ENCODE measurements at places on chromosomes 13 and 19. TPM values are rescaled to one million over a fixed set of nuclear protein-coding genes. Genes with fewer than 3 reads are reported as not detected.

- DNase-seq = no peak
These were observed 6.0 kb downstream of the RDH8 start for GRCh38 chr19:10019246-10019645.

GRCh38 chr13:46160471-46161066 is 21.4 kb downstream of the LCP1 start:
- DNase-seq = no peak

DNA sequence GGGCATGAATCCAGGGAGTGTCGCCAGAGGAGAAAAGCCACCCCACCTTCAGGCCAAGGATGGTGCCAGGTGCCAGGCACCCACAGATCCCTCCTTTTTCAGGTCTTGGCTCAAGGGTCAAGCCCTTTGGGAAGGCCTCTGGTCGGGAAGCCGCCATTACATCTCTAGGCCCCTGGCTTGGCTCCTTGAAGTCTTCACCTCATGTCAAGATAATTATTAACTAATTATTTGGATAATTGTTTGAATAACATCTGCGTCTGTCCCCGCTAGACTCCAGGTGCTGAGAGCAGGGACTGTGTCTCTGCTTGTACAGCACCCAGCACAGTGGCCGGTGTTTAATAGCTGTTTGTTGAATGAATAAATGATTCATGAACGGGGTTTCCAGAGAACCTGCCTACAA is 1.2 kb downstream of the KLK13 start:
- no peak for DNase-seq

GRCh38 chr19:49436381-49437017 is 4.8 kb downstream of the SLC17A7 start:
- peak; percentile 47 for DNase-seq

OLFM4 gene
- 0.08 TPM for total RNA-seq

GRCh38 chr13:63900406-63900805 is 2484.8 kb upstream of the PCDH20 start:
- no peak for DNase-seq

DNA sequence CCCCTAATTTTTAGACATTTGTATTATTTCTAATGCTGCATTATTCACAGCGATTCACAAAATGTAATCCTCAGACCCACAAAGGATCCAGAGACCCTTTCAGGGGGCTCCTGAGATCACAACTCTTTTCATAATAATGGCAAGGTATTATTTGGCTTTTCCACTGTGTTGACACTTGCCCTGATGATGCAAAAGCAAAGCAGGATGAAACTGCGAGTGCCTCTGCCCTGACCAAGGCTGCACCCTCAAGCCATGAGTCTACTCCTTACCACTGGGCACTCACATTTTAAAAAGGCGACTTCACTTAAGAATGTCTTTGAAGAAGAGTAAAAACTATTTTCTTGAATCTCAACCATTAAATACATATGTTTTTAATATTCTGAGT is 11.4 kb downstream of the ELF1 start:
- no peak for DNase-seq

GRCh38 chr13:48142436-48142835 is 47.5 kb upstream of the MED4 start:
- no peak for DNase-seq

- DNase-seq = no peak
These were observed 18.4 kb downstream of the NLRP13 start for GRCh38 chr19:55913643-55914268.

KASH5 gene
- 0.24 TPM for total RNA-seq

DNA sequence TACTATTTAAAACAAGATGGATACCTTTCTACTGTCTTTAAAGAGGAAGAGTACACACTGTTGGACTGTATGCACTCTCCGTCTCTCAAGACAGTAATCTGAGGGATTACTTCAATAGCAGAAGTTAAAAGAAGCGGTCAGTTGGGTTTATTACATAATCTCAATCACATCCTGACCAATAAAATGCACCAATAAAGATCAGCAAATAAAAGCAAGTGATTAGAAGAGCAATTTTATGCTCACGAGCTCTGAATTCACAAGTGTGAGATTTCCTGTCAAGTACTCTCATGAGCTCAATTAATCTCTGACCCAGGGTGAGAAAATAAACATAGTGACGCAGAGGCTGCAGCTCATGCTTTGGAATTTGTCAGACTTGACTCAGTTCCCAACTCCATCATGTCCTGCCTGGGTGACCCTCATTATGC is 12.2 kb downstream of the ABCC4 start:
- no peak for DNase-seq

PDX1 gene
- not detected for total RNA-seq

- DNase-seq = no peak
These were observed 2.0 kb downstream of the FARP1 start for GRCh38 chr13:98144801-98145350.

FSD1 gene
- 9.1 TPM for total RNA-seq

DNA sequence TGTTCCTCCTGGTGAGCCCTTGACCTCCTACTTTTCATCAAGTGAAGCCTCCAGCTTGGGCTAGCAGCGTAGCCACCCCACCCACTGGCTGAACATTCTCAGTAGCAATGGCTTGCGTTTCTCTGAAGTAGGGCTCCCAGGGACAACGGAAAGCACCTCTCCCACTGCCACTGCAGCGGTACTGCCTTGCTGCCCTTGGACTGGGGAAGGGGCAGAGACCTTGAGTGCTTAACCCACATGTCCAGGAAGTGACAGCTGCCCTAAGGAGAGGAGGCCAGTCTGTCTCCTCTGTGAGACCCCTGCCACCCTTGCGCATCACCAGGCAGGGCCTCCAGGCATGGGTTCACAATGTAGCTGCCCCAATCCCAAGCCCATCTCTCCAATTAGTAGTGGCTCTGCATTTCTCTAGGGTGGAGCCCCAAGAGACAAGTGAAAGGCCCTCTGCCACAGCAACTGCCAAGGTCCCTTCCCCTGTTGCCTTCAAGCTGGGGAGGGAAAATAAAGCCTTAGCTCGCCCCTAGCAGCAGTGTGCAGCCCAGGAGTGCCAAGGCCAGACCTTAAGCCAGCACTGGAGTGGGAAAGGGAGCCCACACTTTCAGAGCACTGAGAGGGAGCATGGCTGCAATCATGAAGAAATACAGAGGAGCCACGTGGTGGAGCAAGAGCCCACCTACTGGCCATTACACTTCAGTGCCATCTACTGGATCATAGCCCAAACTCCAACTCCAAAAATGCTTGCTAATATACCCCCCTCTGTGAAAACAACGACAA is 175.9 kb upstream of the TRPC4 start:
- DNase-seq = no peak

DNA sequence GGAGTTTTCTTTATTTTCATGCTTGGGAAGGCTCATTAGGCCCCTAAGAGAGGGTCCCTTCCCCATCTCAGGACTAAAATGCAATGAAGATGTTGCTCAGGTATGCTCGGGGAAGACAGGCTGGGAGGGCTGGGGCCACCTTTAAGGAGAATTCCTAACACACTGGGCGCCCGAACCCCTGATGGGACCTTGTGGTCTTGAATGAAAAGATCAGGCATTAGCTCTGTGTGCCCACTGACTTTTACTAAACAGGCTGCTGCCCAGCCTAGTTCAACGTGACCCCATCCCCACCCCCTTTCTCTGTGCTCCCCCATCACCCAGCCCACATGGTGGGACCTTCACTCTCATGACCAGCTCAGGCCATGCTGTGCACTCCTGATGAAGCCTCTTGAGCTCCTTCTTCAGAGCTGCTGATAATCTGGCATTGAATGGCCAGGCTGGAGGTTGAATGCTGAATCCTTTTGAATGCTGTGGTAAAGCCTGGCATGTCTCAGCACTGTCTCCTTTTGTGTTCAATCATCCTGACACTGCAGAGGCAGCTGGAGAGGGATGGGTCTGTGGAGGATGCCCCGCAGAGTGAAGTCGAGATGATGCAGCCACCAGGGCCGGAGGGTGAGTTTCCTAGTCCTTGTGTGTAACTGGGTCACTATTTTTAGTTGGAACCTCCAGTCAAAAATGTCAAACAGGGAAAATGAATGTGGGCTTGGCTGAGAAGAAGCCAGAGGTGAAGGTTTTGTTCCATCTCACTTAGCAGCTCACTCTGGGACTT is 209.1 kb downstream of the UQCRFS1 start:
- no peak for DNase-seq

FBL gene
- total RNA-seq = 738 TPM

GRCh38 chr19:51742789-51743188 is 8.9 kb downstream of the FPR1 start:
- DNase-seq = no peak

- DNase-seq = no peak
These were observed 32.0 kb downstream of the DNAJC3 start for GRCh38 chr13:95708811-95709500.

MCF2L gene
- 8.9 TPM for total RNA-seq

EBI3 gene
- 6.3 TPM for total RNA-seq

GRCh38 chr13:38358684-38359083 is 9.0 kb downstream of the UFM1 start:
- DNase-seq = no peak

GRCh38 chr19:7007859-7008258 is 13.4 kb downstream of the MBD3L2B start:
- DNase-seq = no peak

- DNase-seq = no peak
These were observed 56.0 kb upstream of the LDLR start for GRCh38 chr19:11033251-11033650.

DNA sequence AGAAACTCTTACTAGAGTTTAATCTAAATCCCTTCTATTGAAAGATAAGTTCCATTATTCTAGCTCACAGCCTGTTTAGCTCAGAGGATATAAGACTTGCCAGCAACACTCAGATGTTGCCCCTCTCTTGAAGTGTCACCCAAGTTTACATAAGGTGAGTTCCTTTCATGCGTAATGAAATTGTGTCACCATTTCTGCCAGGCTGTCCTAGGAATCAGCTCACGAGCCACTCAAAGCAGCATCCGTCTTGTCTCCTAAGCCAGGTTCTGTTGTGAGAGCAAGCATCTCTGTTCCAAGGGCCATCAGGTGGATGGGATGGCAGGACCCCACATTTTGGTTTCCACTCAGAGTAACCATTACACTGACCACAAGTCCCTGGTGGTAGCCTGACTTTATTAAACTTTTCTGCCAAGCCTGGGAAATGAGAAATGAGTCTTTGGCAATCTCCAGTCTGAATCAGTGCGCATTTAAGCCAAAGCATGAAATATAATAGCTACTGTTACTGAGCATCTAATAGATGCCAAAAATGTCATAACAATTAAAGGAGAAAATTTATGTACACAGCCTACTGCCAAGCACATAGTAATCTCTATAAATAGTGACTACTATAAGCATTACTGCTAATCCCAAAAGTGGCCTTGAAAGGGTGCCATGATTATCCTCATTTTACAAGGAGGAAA is 179.6 kb upstream of the MIR17HG start:
- no peak for DNase-seq

DNA sequence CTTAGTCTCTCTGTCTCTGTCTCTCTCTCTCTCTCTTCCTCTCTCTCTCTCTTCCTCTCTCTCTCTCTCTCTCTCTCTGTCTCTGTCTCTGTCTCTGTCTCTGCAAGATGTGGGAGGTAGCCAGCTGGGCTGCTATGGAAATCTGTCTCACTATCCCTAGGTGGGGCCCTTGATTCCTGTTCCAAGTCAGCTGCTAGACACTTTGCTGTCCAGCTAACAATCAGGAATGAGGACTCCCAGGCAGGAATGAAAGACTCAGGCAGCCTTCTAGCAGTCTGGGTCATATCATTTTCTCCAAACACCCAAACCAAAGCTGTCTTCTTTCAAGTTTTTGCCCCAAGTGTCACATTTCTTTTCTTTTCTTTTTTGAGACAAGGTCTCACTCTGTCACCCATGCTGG is 23.2 kb downstream of the CATSPERD start:
- no peak for DNase-seq

DNA sequence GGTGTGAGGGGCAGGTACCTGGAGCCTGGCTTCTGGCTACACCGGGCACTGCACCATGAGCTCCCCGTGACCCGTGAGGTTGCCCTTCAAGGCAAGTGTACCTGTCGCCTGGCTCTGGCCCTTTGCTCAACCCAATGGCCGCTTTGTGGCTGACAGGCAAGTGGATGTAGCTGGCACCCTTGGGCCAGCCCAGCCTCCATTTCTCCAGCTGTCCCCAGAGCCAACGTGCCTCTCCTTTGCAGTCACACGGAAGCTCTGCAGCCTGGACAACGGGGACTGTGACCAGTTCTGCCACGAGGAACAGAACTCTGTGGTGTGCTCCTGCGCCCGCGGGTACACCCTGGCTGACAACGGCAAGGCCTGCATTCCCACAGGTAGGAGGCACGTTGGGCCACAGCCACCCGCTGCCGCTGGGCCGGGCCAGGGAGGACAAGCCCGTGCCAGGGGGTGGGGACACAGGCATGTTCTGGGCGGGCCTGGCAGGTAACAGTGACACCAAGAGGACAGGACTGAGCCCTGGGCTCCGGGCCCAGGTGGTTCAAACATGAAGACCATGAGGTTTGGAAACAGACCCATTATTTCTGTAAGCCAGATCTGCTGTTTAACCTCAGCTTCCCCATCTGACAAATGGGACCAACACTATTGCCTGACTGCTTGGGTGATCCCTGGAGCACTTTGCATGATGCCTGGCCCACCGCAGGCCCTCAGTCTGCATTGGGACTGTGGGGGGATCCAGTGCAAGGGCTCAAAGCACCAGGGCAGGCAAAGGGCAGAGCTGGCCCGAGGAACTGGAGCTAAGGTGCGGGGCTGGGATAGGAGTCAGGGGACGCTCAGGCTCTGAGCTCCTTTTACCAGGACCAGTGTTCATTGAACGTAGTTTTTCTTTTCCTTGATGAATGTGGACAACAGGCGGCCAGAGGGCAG is 17.5 kb upstream of the PROZ start:
- no peak for DNase-seq

GRCh38 chr13:40376867-40377535 is 289.4 kb downstream of the FOXO1 start:
- no peak for DNase-seq

GRCh38 chr19:47176071-47176626 is 45.5 kb downstream of the SAE1 start:
- DNase-seq = no peak

DNA sequence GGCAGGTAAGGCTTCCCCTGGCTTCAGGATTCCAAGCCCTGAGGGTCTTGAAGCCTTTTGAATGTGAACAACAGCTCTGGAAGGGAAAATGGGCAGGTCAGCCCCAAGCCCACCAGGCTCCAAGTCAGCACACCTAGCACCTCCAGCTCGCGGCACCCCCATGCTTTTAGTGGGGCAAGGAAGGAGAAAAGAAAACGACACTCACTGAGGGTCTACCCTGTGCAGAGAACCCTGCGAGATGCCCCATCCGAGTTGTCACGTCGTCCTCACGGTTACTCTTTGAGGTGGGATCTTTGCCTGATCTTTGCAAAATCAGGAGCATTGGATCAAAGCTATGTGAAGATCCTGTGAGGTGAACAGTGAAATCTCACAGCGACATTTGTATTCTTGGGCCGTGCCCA is 5.7 kb upstream of the F10 start:
- no peak for DNase-seq

- DNase-seq = peak; percentile 47
These were observed 2.7 kb upstream of the SNAPC2 start for GRCh38 chr19:7917267-7918061.

- DNase-seq = no peak
These were observed 17.9 kb downstream of the NLRP9 start for GRCh38 chr19:55720214-55720746.

TMIGD2 gene
- 2.1 TPM for total RNA-seq

DNA sequence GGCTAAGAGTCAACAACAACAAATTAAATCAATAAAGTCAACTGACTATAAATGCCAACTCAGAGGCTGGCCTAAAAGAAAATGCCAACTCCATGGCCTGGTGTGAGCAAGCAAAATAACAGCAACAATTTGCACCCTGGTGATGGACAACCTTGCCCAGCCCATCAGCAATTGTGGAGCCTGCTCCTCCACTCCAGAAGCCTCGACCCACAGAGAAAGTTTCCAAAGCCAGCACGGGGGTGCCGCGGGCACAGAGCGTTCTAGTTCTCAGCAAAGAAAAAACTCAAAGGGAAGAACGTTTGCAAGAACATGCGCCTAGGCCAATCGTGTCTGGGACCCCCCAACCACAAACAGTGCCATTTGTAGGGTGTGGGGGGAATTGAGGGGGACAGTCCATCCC is 11.3 kb downstream of the EPS15L1 start:
- no peak for DNase-seq

Data from activated T-cell treated with anti-CD3 and anti-CD28 coated beads, Interleukin-2, amount 50 U/mL, for 4 hours (primary cell).